ENCODE measurements at places on chromosomes 7 and 10. TPM values are rescaled to one million over a fixed set of nuclear protein-coding genes. Genes with fewer than 3 reads are reported as not detected.

- no peak for DNase-seq
Observed at GRCh38 chr7:141352955-141353354, 198.3 kb upstream of the AGK start.

VIPR2 gene
- 10.4 TPM for total RNA-seq

ACSL5 gene
- total RNA-seq: 18.4 TPM

MTPN gene
- 89.3 TPM for total RNA-seq

DNA sequence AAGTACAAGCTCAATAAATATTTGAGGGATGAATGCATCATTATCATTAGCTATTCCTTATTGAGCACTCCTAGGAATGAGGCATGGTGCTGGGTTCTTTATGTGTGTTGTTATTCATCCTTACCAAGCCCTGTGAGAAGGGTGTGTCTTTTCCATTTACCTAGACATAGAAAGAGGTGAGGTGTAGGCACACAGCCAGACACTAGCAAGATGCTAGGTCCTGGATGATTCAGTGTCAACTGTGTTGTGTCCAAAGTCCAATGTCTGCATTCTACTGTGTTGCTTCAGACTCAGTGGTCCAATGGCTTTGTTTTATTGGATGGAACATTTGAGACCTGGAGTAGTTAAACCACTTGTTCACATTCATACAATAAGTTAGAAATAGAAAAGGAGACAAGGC is 605.5 kb downstream of the LRMDA start:
- no peak for DNase-seq

GRCh38 chr10:88964360-88964759 is 11.8 kb upstream of the ACTA2 start:
- no peak for DNase-seq

DOCK1 gene
- total RNA-seq: 82.6 TPM

GRCh38 chr7:112510001-112510742 is 29.4 kb downstream of the LSMEM1 start:
- no peak for DNase-seq

- DNase-seq: no peak
Observed at GRCh38 chr7:55540226-55540858, 32.0 kb downstream of the VOPP1 start.

CAMK2B gene
- total RNA-seq: 4.4 TPM

Data from aorta (tissue), 5 donors.